Smooth muscle cell of the coronary artery (primary cell): ENCODE measurements at places on chromosomes 16 and 17. TPM values are rescaled to one million over a fixed set of nuclear protein-coding genes. Genes with fewer than 3 reads are reported as not detected.

HNF1B gene
- not detected in 2 replicates for total RNA-seq

NTN3 gene
- 0.23 and 0.47 TPM in 2 replicates for total RNA-seq

EZH1 gene
- total RNA-seq, result 6.7 and 31.2 TPM in 2 replicates

GUCY2D gene
- total RNA-seq, result not detected in 2 replicates

AIPL1 gene
- total RNA-seq, result not detected in 2 replicates

PRR29 gene
- total RNA-seq, result 0.15 and 0.70 TPM in 2 replicates

HP gene
- 0.35 TPM in 1 of 2 replicates, not detected in the other for total RNA-seq

DOC2B gene
- not detected in 2 replicates for total RNA-seq

KREMEN2 gene
- not detected in 2 replicates for total RNA-seq

RNF157 gene
- total RNA-seq, result 2.3 TPM in 1 of 2 replicates, not detected in the other
